ENCODE measurements at places on chromosomes 3 and 15.

DNA sequence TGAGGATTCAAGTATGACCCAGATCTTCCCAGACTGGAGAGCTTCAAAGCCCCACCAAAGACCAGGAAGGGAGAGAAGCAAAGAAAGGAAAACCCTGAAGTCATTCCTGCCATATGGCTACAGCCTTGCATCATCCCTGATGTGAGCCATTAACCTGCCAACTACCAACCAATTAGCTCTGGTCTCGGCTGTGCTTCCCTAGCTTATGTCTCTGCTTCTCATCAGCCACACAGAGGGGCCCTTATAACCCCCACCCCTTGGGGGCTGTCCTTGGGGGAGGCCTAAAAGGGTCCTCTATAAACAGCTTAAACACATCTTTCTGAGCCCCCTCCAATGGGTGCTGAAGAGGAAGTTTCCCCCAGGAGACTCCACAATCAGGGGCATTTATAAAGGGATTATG is 52.8 kb downstream of the NOX5 start:
- DNase-seq, result no peak

GRCh38 chr15:88905576-88905975 is 7.6 kb downstream of the MFGE8 start:
- no peak for DNase-seq

DNA sequence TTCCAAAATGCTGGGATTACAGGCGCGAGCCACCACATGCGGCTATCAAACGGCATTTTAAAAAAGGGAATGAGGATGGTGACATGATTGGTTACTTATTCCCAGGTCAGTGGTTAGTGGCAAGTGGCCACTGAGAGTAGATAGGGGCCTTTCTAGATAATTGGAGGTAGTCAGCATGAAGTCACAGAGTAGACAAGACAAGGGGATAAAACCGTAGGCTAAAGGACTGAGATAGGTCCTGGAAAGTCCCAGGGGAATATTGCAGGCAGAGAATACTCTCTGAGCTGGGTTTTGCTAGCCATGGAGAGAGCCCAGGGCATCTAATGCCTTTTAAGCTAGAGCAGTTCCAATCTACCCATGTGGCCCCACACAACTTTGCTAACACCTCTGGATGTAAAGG is 52.2 kb downstream of the KCNAB1 start:
- DNase-seq, result no peak

DNA sequence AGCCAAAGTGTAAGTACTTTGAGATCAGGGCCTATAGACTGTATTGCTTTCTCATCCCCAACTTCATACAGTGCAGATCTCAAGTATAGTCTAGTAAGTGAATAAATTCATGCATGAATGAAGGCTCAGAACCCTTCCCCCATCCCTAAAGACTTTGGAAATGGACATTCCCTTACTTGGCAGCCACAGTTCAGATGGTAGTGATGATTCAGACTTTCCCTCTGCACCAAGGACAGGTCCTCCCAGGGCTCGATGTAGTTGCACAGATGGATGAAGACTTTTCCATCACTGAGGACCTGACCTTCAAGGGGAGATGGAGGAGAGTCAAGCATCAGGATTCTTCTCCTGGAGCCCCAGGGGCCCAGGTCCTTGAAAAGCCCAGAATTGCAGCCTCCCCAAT is 4.6 kb downstream of the TIMP4 start:
- no peak for DNase-seq

DNA sequence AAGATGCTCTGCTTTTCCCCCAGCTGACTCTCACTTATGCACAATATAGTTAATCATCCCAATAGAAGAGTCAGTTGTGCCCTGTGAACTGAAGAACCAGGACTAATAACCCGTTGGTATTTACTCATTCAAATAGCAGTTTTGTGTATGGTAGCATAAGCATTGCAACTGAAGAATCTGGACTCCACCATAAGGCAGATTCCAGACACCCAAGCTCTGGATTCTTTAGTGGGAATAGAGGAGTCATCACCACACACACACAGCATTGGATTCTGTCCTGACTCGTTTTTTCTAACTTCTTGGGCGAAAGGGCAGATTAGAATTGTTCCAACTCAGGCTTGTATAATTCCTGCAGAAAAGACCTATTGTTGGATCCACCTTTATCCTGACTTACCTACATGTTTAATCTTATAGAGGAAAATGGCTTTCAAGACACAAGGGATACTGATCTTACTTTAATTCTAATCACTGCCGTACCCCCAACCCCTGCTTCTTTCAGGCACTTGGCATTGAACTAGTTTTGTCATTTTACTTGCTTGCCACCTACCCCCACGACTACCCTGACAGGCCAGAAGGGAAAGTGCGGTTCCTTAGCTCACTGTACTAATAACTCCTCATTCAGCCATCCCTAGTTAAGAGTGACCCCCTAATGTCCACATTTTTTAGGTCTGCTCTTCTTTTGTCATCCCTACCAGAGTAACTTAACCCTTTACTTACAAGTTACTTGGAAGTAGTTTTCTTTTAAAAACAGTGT is 42.3 kb downstream of the NKIRAS1 start:
- DNase-seq, result no peak

DNA sequence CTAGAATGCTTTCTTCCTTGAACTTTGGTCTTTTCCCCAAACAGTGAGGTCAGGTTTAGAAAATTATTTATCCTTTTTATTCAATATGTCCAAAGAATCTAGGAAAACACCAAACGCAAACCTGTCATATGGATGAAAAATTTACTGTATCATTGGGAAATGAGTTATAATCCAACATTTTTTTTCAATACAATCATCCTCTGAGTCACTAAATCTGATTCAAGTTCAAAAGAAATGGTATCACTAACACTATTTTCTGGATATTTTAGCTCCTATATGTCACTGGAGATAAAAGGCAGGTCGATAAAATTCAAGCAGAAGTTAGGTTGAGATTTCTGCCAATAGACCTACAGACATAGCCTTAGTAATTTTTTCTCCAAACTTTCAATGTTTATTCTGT is 591.6 kb upstream of the AGTR1 start:
- no peak for DNase-seq

DNA sequence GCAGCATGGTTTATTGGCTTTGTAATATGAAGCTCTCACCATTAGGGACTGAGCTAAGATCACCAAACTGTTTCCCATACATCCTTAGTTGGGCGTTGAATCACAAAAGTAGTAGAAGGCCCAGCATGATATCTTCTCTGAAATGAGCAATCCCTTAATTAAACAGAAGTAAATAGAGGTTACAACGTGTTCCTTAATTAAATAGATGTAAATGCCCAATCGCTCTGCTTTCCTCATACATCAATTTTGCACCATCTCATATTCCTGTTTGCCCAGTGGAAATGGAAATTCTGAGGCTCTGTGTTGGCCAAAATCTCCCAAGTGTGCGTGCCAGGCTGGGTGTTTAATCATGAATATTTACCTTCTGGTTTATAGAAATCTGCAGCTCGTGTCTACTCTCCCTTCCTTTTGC is 107.4 kb upstream of the FOXB1 start:
- no peak for DNase-seq

- no peak for DNase-seq
Observed at GRCh38 chr15:48374472-48374871, 43.2 kb downstream of the DUT start.

- DNase-seq, result no peak
Observed at GRCh38 chr3:73435055-73435454, 189.7 kb downstream of the PDZRN3 start.

Measured in amniotic stem cell (primary cell).